Dermis lymphatic vessel endothelial cell (primary cell): ENCODE measurements at places on chromosomes 2 and 18. TPM values are rescaled to one million over a fixed set of nuclear protein-coding genes. Genes with fewer than 3 reads are reported as not detected.

Gene GNLY
- total RNA-seq = not detected in 2 replicates

Gene PSMG2
- total RNA-seq = 67.5 and 95.9 TPM in 2 replicates

Gene RNF152
- total RNA-seq = 126 and 189 TPM in 2 replicates

Gene AQP12A
- not detected in 2 replicates for total RNA-seq

Gene GCG
- not detected in 2 replicates for total RNA-seq

Gene DSC2
- 0.09 and 0.11 TPM in 2 replicates for total RNA-seq

Gene LHCGR
- not detected in 2 replicates for total RNA-seq

Gene TMSB10
- 6,673 and 8,934 TPM in 2 replicates for total RNA-seq

Gene CHCHD5
- total RNA-seq = 5.6 and 8.3 TPM in 2 replicates

Gene B4GALT6
- total RNA-seq = 4.7 and 5.0 TPM in 2 replicates

Gene RSAD2
- total RNA-seq = under 0.01 and 0.33 TPM in 2 replicates

Gene AGXT
- not detected in 2 replicates for total RNA-seq

Gene AQP4
- not detected in 2 replicates for total RNA-seq

Gene PSMA8
- not detected in 2 replicates for total RNA-seq

Gene CIB4
- not detected in 2 replicates for total RNA-seq

Gene RAB27B
- under 0.01 and 0.11 TPM in 2 replicates for total RNA-seq

Gene ICA1L
- 0.98 and 2.2 TPM in 2 replicates for total RNA-seq
